ENCODE measurements at places on chromosomes 16 and 17. TPM values are rescaled to one million over a fixed set of nuclear protein-coding genes. Genes with fewer than 3 reads are reported as not detected.

- H3K27me3 ChIP-seq: no peaks in the 10 kb centered on the region
- H3K36me3 ChIP-seq: no peaks in the 10 kb centered on the region
- no peak overlapping the region for H3K4me3 ChIP-seq
- no peaks in the 10 kb centered on the region for H3K4me1 ChIP-seq
- DNase-seq: no peak
Observed at GRCh38 chr16:79042886-79043285, 557.7 kb downstream of the MAF start.

GRCh38 chr16:9013508-9013864 is 49.8 kb upstream of the USP7 start:
- no peaks in the 10 kb centered on the region for H3K27me3 ChIP-seq
- H3K4me1 ChIP-seq: no peaks in the 10 kb centered on the region
- no peak for DNase-seq
- no peaks in the 10 kb centered on the region for H3K36me3 ChIP-seq

- no peaks in the 10 kb centered on the region for H3K27me3 ChIP-seq
- no peak overlapping the region for H3K27ac ChIP-seq
- DNase-seq: no peak
- no peaks in the 10 kb centered on the region for H3K36me3 ChIP-seq
Observed at GRCh38 chr16:68037841-68038597, 14.9 kb downstream of the DUS2 start.

DNA sequence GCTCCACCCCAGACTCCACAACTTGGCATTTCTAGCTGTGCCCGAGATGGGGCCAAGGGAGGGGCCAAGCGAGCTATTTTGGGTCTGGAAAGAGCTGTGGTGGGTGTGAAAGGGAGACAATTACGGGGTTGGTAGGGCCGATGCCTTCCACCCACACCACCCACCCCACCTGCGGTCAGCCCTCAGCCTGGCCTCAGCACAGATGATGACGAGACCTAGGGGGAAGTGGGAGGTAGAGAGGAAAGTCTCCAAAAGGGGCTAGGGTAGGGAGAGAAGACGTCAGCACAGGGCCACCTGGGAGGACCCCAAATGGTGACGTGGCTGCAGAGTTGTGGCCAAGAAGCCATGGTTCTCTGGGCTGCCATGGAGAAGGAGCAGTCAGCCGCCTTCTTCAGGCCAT is 83.1 kb downstream of the SDK2 start:
- H3K27ac ChIP-seq: no peak overlapping the region
- no peaks in the 10 kb centered on the region for H3K36me3 ChIP-seq

DNA sequence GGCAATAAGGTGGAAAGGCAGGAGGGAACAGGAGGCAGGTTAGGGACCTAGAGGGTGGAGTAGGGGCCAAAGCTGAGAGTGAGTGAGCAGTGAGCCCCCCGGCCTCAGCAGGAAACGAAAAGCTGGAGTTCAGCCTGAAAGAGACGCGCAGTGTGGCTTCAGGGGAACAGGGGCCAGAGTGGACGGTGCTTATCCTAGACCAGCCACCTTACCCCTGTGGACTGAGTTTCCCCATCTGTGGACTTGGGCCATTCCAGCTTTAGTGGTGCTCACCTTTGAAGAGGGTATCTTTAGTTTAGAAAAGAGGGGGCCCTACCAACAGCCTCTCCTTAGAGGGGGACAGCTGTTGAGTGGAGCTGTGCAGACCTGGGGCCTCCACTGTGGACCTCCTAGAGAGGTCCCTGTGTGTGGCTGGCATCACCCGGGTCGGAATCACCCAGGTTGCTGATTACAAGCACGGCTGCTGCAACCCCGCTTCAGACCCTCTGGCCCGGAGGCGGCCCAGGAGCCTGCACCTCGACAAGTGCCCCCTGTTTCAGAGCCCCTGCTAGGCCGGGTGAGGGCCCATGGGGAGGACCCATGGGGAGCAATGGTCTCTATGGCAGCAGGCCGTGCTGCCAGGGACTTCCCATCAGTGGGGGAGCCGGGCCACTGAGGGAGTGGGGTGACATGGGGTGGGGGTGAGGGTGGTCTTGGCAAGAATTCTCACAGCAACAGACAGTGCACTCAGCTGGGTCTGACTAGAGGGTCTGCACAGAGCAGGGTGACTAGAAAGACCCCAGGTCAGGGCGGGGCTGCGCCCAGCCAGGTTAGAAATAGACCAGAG is 2.6 kb downstream of the GPR142 start:
- DNase-seq: no peak
- peaks cover 84% of the 10 kb centered on the region for H3K27me3 ChIP-seq
- H3K36me3 ChIP-seq: no peaks in the 10 kb centered on the region
- no peaks in the 10 kb centered on the region for H3K4me1 ChIP-seq

- H3K36me3 ChIP-seq: no peaks in the 10 kb centered on the region
- H3K4me1 ChIP-seq: no peaks in the 10 kb centered on the region
- peaks cover 47% of the 10 kb centered on the region for H3K27me3 ChIP-seq
- H3K4me3 ChIP-seq: no peak overlapping the region
Observed at GRCh38 chr17:34412965-34413441, 50.0 kb upstream of the CCL1 start.

GRCh38 chr17:292531-293382 is 59.9 kb downstream of the RPH3AL start:
- no peaks in the 10 kb centered on the region for H3K36me3 ChIP-seq
- no peak overlapping the region for H3K4me3 ChIP-seq
- 0 out of 2 replicates have a peak, but pooled peaks cover 7% of the 10 kb centered on the region for H3K27me3 ChIP-seq
- H3K27ac ChIP-seq: no peak overlapping the region
- no peaks in the 10 kb centered on the region for H3K4me1 ChIP-seq

- DNase-seq: no peak
- H3K27ac ChIP-seq: no peak overlapping the region
- H3K4me1 ChIP-seq: no peaks in the 10 kb centered on the region
Observed at GRCh38 chr17:3448059-3448665, 14.5 kb upstream of the OR1E2 start.

GRCh38 chr17:33266611-33267010 is 26.5 kb downstream of the ASIC2 start:
- H3K27ac ChIP-seq: no peak overlapping the region
- no peaks in the 10 kb centered on the region for H3K36me3 ChIP-seq
- peaks cover 23% of the 10 kb centered on the region for H3K27me3 ChIP-seq
- no peaks in the 10 kb centered on the region for H3K4me1 ChIP-seq
- no peak for DNase-seq
- H3K4me3 ChIP-seq: no peak overlapping the region

The UMOD gene
- not detected for total RNA-seq

The ZACN gene
- total RNA-seq: not detected

The EXOC3L1 gene
- total RNA-seq: not detected

Data from PC-9 (cell line).